ENCODE measurements at places on chromosomes 7 and 10.
A peak's percentile ranks its signal among the peaks of the same experiment; 100 is the strongest.

DNA sequence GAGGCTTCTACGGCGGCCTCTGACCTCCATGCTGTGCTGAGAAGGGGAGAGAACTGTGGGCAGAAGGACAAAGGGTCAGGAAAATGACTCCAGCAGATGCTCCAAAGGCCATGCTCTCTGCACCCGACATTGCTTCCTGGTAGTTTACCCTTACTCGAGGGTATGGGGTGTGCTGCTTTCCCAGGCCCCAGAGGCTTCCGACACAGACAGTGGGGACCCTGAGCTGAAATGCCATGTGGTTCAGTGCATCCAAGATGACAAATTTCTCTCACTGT, 130.9 kb downstream of the PTPN20 start:
- no peak for DNase-seq

DNA sequence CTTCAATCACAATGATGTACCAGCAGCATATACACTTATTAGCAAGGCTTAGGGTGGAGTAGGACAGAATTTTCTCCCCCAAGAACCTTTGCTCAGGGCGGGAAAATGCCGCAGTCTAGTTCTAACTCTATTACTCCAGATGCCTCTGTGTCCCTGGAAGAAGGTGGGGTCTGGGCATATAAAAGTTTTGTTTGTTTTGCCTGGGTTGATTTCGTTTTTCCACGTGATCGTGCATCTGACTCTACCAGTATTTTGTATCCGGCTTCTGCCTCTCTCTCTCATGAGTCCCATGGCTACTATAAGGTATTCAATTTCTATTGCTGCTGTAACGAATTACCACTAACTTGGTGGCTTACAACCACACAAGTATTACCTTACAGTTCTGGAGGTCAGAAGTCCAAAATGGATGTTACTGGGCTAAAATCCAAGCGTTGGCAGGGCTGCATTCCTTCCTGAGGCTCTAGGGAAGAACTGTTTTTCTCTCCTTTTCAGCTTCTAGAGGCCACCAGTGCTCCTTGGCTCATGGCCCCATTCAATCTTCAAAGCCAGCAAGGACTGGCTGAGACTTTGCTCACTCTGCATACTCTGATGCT, 181.2 kb upstream of the PRSS58 start:
- no peak for DNase-seq

GRCh38 chr10:133260895-133261725, 15.6 kb downstream of the ADAM8 start:
- peak; percentile 80 for DNase-seq

GRCh38 chr7:151472644-151473380, 32.9 kb upstream of the CRYGN start:
- no peak for DNase-seq

- DNase-seq, result no peak
Observed at GRCh38 chr7:95543312-95543711, 53.0 kb downstream of the PDK4 start.

GRCh38 chr7:3210531-3210930, 90.5 kb upstream of the SDK1 start:
- DNase-seq, result no peak

GRCh38 chr10:27742195-27743011, 3.2 kb downstream of the MKX start:
- DNase-seq, result peak; percentile 91

DNA sequence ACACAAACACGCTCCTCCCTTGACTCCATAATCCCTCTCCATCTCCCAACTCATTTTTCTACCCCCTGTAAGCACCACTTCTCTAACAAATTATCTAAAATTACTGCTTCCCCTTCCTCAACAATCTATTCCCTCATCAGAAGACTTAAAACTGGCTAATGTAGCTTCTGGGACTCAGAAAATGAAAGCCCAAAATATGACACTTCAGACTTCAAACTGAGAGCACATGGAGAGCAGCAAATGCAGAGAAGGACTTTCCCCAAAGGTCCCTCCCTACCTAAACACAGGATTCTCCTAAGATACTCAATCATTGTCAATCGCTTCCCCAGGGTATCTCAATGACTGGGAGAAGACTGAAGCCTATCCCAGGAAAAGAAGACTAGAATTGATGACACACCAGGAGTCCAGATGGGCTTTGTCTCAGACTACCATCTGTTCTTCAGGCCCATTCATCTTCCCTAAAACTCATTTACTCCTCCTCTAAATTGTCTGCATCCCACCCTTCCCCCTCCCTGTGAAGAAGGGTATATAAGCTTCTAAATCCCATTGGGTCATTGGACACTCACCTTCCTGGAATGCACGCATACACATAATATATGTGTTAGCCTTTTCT, 39.2 kb downstream of the ST8SIA6 start:
- no peak for DNase-seq

GRCh38 chr10:120458432-120458831, 1.4 kb downstream of the PLPP4 start:
- DNase-seq, result no peak

DNA sequence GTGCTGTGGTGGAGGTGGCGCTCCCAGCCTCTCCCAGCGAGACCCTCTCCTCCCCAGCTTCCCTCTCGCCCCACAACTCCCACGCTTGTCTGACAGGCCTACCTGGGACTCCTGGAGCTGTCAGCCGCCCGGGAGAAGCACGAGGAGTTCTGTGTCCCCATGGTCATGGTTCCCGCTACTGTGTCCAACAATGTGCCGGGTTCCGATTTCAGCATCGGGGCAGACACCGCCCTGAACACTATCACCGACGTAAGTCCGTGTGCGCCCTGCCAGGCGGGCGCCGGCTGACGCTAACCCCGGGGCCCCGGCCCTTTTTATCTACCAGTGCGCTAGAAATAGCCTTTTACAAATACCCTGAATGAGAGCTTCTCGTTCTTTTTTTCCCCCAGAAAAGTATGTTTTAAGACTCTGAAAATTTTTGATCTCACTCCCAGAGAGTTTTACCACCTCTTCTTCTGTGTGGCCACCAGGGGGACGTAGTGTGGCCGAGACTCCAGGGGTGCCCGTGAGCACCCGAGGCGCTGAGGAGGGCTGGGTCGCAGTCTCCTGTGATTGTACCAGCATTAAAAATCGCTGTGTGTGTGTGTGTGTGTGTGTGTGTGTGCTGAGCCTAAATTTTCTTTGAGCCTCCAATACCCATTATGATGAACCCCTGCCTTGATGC, 52.6 kb downstream of the PFKP start:
- DNase-seq, result peak; percentile 81

GRCh38 chr10:125698481-125698998, 15.6 kb upstream of the TEX36 start:
- DNase-seq, result no peak

- DNase-seq, result no peak
Observed at GRCh38 chr7:97305589-97305988, 188.1 kb downstream of the SDHAF3 start.

- no peak for DNase-seq
Observed at GRCh38 chr10:119250641-119251314, 43.4 kb downstream of the GRK5 start.
